ENCODE measurements at places on chromosomes 3 and 15. TPM values are rescaled to one million over a fixed set of nuclear protein-coding genes. Genes with fewer than 3 reads are reported as not detected.

SEMA3F gene
- total RNA-seq = 15.7 TPM

IL20RB gene
- total RNA-seq = 6.1 TPM

NRROS gene
- 0.12 TPM for total RNA-seq

SLC12A8 gene
- 19.9 TPM for total RNA-seq

CYP1A2 gene
- not detected for total RNA-seq

- H3K4me1 ChIP-seq = 0 out of 2 replicates have a peak, but pooled peaks cover 4% of the 10 kb centered on the region
- H3K36me3 ChIP-seq = no peaks in the 10 kb centered on the region
- DNase-seq = no peak
- H3K27me3 ChIP-seq = no peaks in the 10 kb centered on the region
- no peak overlapping the region for H3K27ac ChIP-seq
- no peak overlapping the region for H3K4me3 ChIP-seq
Measured at GRCh38 chr3:121562148-121562547, 5.6 kb upstream of the ARGFX start.

- no peaks in the 10 kb centered on the region for H3K36me3 ChIP-seq
- no peak overlapping the region for H3K4me3 ChIP-seq
- H3K27ac ChIP-seq = no peak overlapping the region
- DNase-seq = no peak
Measured at GRCh38 chr3:111496894-111497559, 45.0 kb upstream of the CD96 start.

- H3K27me3 ChIP-seq = no peaks in the 10 kb centered on the region
- H3K27ac ChIP-seq = no peak overlapping the region
- H3K4me3 ChIP-seq = no peak overlapping the region
- DNase-seq = no peak
- no peaks in the 10 kb centered on the region for H3K36me3 ChIP-seq
- no peaks in the 10 kb centered on the region for H3K4me1 ChIP-seq
Measured at GRCh38 chr3:153448151-153448829, 286.3 kb downstream of the RAP2B start.

DNA sequence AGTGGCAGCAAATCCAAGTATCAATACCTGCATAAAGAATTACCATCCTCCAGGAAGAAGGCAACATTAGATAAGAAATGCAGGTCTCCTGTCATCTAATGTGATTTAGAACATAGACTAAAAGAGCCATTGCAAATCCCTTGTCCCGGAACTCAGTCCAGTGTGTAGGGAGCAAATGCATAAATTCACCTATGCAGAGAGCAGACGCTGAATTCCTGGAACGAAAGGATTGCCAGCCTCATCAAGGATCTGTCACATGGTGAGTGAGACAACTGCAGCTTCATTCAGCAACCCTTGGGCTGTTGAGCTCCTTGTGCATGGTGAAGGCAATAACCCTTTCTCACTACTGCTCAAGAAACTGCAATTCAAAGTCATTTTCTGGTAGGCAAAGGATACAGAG is 696.8 kb upstream of the CFAP20DC start:
- no peaks in the 10 kb centered on the region for H3K36me3 ChIP-seq
- no peak overlapping the region for H3K27ac ChIP-seq
- H3K4me1 ChIP-seq = no peaks in the 10 kb centered on the region
- no peak for DNase-seq

GRCh38 chr3:154745929-154746328 is 315.9 kb upstream of the GPR149 start:
- H3K36me3 ChIP-seq = no peaks in the 10 kb centered on the region
- H3K4me3 ChIP-seq = no peak overlapping the region
- H3K27ac ChIP-seq = no peak overlapping the region
- no peaks in the 10 kb centered on the region for H3K4me1 ChIP-seq

DNA sequence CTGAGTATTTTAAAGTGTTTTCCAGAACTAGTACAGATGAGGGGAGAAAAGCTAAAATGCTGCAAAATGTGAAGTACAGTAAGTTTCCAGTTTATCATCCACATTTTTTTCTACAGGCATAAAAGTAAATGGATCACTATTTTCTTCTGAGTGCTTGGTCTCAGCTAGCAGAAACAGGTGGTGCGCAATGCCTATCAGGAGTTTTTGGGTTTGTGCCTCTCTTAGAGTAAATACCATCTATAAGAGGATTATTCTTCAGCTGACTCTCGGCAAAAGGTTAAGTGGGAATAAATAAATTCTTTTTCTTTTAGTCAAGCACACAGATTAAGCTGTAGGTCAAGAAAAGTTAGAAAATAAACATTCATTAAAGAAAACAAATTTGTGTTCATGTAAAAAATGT is 1027.7 kb downstream of the PLOD2 start:
- no peaks in the 10 kb centered on the region for H3K36me3 ChIP-seq
- no peaks in the 10 kb centered on the region for H3K4me1 ChIP-seq
- no peaks in the 10 kb centered on the region for H3K27me3 ChIP-seq
- no peak overlapping the region for H3K4me3 ChIP-seq
- DNase-seq = no peak
